ENCODE measurements at places on chromosomes 12 and 14.

GRCh38 chr12:132316497-132317232, 12.7 kb downstream of the GALNT9 start:
- no peaks in the 10 kb centered on the region for H3K36me3 ChIP-seq
- no peak overlapping the region for H3K4me3 ChIP-seq
- no peaks in the 10 kb centered on the region for H3K4me1 ChIP-seq
- no peak for DNase-seq
- no peak overlapping the region for H3K27ac ChIP-seq

- H3K4me1 ChIP-seq, result no peaks in the 10 kb centered on the region
- H3K36me3 ChIP-seq, result no peaks in the 10 kb centered on the region
- DNase-seq, result no peak
Measured at GRCh38 chr12:61490526-61491498, 769.4 kb upstream of the USP15 start.

- no peak for DNase-seq
- no peaks in the 10 kb centered on the region for H3K27me3 ChIP-seq
- H3K4me3 ChIP-seq, result no peak overlapping the region
- H3K4me1 ChIP-seq, result no peaks in the 10 kb centered on the region
Measured at GRCh38 chr12:4169959-4170358, 103.6 kb upstream of the CCND2 start.

- peak overlapping the region; percentile 74 for H3K27ac ChIP-seq
- peak; percentile 74 for DNase-seq
- no peak overlapping the region for H3K4me3 ChIP-seq
- no peaks in the 10 kb centered on the region for H3K36me3 ChIP-seq
- H3K27me3 ChIP-seq, result no peaks in the 10 kb centered on the region
- peaks cover 61% of the 10 kb centered on the region for H3K4me1 ChIP-seq
Measured at GRCh38 chr14:30223966-30224365, 296.3 kb upstream of the PRKD1 start.

- peak within 1 kb of the TSS; percentile 88 for H3K27ac ChIP-seq
- no peaks in the 10 kb centered on the region for H3K36me3 ChIP-seq
- H3K27me3 ChIP-seq, result no peaks in the 10 kb centered on the region
- peak; percentile 98 for DNase-seq
- peaks cover 29% of the 10 kb centered on the region for H3K4me1 ChIP-seq
Measured at GRCh38 chr14:100375963-100376735, 53.0 kb downstream of the SLC25A47 start.

- no peaks in the 10 kb centered on the region for H3K36me3 ChIP-seq
- H3K27ac ChIP-seq, result peak overlapping the region; percentile 41
- H3K27me3 ChIP-seq, result no peaks in the 10 kb centered on the region
Measured at GRCh38 chr12:26830783-26831551, 2.0 kb downstream of the ITPR2 start.

- no peaks in the 10 kb centered on the region for H3K36me3 ChIP-seq
- no peaks in the 10 kb centered on the region for H3K27me3 ChIP-seq
- no peaks in the 10 kb centered on the region for H3K4me1 ChIP-seq
Measured at GRCh38 chr12:3292677-3293412, 198.2 kb upstream of the PRMT8 start.

- H3K36me3 ChIP-seq, result no peaks in the 10 kb centered on the region
- no peak for DNase-seq
- peaks cover 2% of the 10 kb centered on the region for H3K27me3 ChIP-seq
- no peaks in the 10 kb centered on the region for H3K4me1 ChIP-seq
- no peak overlapping the region for H3K27ac ChIP-seq
Measured at GRCh38 chr14:103949131-103949790, 6.9 kb upstream of the RD3L start.

GRCh38 chr12:23204933-23205778, 580.2 kb downstream of the ETNK1 start:
- no peaks in the 10 kb centered on the region for H3K4me1 ChIP-seq
- no peaks in the 10 kb centered on the region for H3K36me3 ChIP-seq
- peak; percentile 65 for DNase-seq

GRCh38 chr12:106416273-106416672, 58.7 kb downstream of the POLR3B start:
- no peaks in the 10 kb centered on the region for H3K27me3 ChIP-seq
- no peaks in the 10 kb centered on the region for H3K36me3 ChIP-seq
- H3K27ac ChIP-seq, result no peak overlapping the region
- peaks cover 16% of the 10 kb centered on the region for H3K4me1 ChIP-seq
- H3K4me3 ChIP-seq, result no peak overlapping the region

DNA sequence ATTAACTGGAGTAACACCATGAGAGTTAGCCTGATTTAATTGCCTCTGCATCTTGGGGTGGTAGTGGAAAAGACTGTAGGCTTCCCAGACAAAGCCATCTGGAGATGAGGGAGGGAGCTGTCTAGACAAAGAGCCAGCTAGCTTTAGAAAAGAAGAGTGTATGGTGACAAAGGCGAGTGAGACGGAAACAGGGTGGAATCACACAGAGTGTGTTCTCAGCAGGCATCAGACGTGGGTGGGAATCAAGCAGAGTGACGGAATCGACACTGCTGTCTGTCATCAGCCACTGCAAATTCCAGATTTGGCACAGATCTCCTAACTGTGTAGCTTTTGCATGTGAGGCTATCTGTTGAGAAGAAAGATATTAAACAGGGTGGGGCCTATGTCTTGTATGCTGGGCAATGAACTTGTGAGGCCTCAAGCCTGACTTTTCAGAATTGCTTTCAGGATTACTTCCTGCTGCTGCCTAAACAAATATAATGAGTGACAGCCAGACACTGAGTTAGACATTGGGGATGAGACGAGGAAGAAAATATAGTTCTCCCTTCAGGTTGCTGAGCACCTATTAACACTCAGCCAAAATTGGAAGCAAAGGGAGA, 236.5 kb upstream of the GRIP1 start:
- no peak overlapping the region for H3K27ac ChIP-seq
- DNase-seq, result no peak
- H3K36me3 ChIP-seq, result no peaks in the 10 kb centered on the region
- H3K4me3 ChIP-seq, result no peak overlapping the region
- H3K27me3 ChIP-seq, result no peaks in the 10 kb centered on the region
- no peaks in the 10 kb centered on the region for H3K4me1 ChIP-seq

- H3K4me1 ChIP-seq, result no peaks in the 10 kb centered on the region
- H3K27ac ChIP-seq, result no peak overlapping the region
- H3K36me3 ChIP-seq, result no peaks in the 10 kb centered on the region
- DNase-seq, result no peak
- H3K4me3 ChIP-seq, result no peak overlapping the region
Measured at GRCh38 chr14:76306131-76306530, 69.8 kb upstream of the ESRRB start.

DNA sequence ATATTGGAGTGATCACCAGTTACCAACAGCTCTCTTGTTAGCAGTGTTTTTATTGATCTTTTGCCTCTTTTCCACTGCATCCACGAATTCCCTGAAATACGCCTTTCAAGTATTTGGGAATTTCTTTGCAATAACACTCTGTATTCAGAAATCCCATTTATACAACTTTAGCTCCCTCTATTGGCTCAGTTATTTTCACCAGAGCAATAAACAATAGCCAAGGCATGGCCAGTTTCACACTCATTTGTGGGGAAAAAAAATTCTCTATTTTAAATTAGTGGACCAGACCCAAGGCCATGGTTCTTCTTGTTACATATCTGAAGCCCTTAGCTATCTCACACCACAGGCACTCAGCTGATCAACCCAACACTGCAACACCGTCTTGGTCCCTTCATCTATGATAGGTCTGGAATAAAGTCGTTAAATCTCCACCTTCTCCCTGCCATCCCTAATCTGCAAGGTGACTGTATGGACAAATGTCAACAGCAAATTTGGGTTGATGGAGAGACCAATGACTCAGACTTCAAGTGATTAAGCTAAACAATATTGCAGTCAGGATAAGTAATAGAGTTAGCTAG, 92.4 kb upstream of the TMEM260 start:
- DNase-seq, result peak; percentile 47
- H3K27me3 ChIP-seq, result peaks cover 2% of the 10 kb centered on the region
- H3K36me3 ChIP-seq, result no peaks in the 10 kb centered on the region
- no peak overlapping the region for H3K27ac ChIP-seq
- no peaks in the 10 kb centered on the region for H3K4me1 ChIP-seq

GRCh38 chr12:115726691-115727090, 550.8 kb downstream of the MED13L start:
- H3K4me3 ChIP-seq, result no peak overlapping the region
- H3K36me3 ChIP-seq, result no peaks in the 10 kb centered on the region
- no peaks in the 10 kb centered on the region for H3K4me1 ChIP-seq
- no peak overlapping the region for H3K27ac ChIP-seq
- H3K27me3 ChIP-seq, result no peaks in the 10 kb centered on the region

DNA sequence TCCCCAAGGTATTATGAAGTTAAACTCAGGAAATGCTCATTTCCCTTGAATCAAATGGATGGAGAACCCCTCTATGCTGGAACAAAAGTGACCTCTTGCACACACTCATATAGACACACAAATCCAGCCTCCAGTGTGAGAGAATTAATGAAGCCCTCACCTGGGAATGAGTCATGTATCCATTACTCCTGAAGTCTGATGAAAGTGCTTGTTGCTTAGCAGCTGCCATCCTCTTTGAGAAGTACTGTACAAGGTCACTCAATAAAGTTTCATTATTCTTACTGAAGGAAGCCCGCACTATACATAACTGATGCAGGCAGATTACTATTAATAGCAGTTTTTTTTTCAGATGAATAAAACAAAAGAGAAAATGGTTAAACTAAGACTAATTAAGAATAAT, 102.3 kb downstream of the RERG start:
- H3K4me3 ChIP-seq, result no peak overlapping the region
- no peaks in the 10 kb centered on the region for H3K36me3 ChIP-seq
- no peak overlapping the region for H3K27ac ChIP-seq

DNA sequence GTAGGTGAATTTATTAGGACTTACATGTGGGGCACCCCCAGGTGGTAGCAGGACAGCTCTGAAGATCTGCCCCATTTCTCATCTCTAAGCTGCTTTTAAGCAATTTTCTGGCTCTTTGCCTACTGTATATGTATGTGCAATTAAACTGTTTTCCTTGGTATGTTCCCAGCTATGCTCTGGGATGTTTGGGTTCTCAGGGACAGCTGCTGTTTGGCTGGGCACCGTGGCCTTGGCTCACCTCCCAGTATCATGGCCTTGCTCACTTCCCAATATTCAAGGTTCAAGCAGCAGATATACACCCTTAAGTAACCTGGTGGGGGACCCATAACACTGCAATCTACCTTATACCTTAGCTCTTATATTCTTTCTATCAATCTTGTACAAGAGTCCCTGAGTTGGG, 53.7 kb upstream of the KITLG start:
- peak; percentile 49 for DNase-seq
- H3K4me3 ChIP-seq, result no peak overlapping the region
- H3K36me3 ChIP-seq, result no peaks in the 10 kb centered on the region
- H3K27me3 ChIP-seq, result no peaks in the 10 kb centered on the region

- no peak overlapping the region for H3K4me3 ChIP-seq
- H3K4me1 ChIP-seq, result no peaks in the 10 kb centered on the region
- no peaks in the 10 kb centered on the region for H3K36me3 ChIP-seq
- no peak overlapping the region for H3K27ac ChIP-seq
- peak; percentile 21 for DNase-seq
- no peaks in the 10 kb centered on the region for H3K27me3 ChIP-seq
Measured at GRCh38 chr12:41220931-41221330, 32.8 kb downstream of the PDZRN4 start.

GRCh38 chr12:52251367-52252051, 18.5 kb downstream of the KRT7 start:
- H3K4me1 ChIP-seq, result peaks cover 6% of the 10 kb centered on the region
- no peak for DNase-seq
- no peak overlapping the region for H3K4me3 ChIP-seq
- no peak overlapping the region for H3K27ac ChIP-seq

GRCh38 chr14:67228325-67228984, 12.8 kb upstream of the PALS1 start:
- no peak overlapping the region for H3K4me3 ChIP-seq
- H3K36me3 ChIP-seq, result no peaks in the 10 kb centered on the region
- no peaks in the 10 kb centered on the region for H3K4me1 ChIP-seq
- no peaks in the 10 kb centered on the region for H3K27me3 ChIP-seq

DNA sequence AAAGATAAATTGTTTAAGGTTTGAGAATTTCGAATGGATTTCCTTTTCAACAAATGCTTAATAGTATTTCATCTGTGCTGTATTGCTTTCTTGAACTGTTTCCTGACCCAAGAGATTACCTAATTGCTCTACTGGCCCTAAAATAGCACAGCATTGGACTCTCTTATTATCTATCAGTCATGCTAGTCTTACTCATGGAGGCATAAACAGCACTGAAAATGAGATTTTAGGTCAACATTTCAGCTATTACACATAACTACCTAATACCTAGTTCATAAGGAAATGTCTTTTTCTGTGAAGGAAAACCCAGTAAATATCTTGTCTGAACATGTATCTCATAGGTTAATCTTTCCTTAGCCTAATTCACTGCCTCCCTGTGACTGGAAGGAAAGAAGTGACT, 4.3 kb upstream of the ABCD2 start:
- H3K4me1 ChIP-seq, result peaks cover 3% of the 10 kb centered on the region
- peaks cover 4% of the 10 kb centered on the region for H3K27me3 ChIP-seq
- H3K27ac ChIP-seq, result no peak overlapping the region
- H3K4me3 ChIP-seq, result no peak overlapping the region

- H3K27me3 ChIP-seq, result no peaks in the 10 kb centered on the region
- H3K27ac ChIP-seq, result peak overlapping the region; percentile 38
- H3K4me1 ChIP-seq, result peaks cover 21% of the 10 kb centered on the region
- H3K4me3 ChIP-seq, result peak overlapping the region; percentile 62
- peak; percentile 71 for DNase-seq
Measured at GRCh38 chr14:105398726-105399465, 558 bp downstream of the TEX22 start.

GRCh38 chr14:21109377-21110138, 8.7 kb downstream of the TMEM253 start:
- no peak overlapping the region for H3K27ac ChIP-seq
- no peaks in the 10 kb centered on the region for H3K36me3 ChIP-seq
- no peak for DNase-seq
- H3K4me3 ChIP-seq, result no peak overlapping the region
- H3K27me3 ChIP-seq, result peaks cover 2% of the 10 kb centered on the region
- peaks cover 8% of the 10 kb centered on the region for H3K4me1 ChIP-seq

- H3K36me3 ChIP-seq, result no peaks in the 10 kb centered on the region
- peaks cover 34% of the 10 kb centered on the region for H3K27me3 ChIP-seq
- peaks cover 5% of the 10 kb centered on the region for H3K4me1 ChIP-seq
Measured at GRCh38 chr14:81437244-81437643, 37.1 kb upstream of the STON2 start.

DNA sequence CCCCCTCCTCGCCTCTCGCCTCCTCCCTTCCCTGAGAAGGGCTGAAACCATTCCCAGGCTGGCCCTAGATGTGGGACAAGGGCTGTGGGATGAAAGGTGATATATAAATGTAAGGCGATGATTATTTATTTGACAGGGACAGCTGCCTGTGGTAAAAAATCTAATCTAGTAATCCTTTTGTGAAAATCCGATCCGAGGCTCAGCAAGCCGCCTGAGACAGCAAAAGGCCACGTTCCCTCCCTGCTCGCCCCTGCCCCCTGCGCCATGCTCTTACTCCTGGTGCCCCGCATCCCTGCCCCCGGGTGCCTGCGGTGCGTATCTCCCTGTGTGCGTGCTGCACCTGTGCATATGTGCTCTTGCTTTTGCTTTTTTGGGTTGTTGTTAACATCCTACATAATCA, 65.2 kb downstream of the TSPAN9 start:
- no peak for DNase-seq
- H3K4me3 ChIP-seq, result no peak overlapping the region
- no peaks in the 10 kb centered on the region for H3K4me1 ChIP-seq

DNA sequence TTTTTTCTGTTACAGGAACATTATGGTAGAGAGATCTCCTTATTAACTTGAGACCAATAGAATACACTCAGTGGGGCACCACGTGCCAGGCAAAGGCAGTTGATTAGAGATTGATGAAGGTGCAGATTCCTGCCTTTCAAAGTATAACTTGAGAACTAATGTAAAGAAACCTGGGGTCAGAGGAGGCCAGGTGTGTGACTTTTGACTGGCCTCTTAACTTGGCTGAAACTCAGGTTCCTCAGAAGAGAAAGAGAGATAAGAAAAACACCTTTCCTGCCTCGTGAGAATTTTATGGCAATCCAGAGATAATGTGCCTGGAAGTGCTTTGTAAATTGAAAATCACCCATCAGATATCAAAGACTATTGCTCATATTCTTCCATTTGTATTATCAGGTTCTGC, 110.7 kb upstream of the GZMB start:
- no peak overlapping the region for H3K27ac ChIP-seq
- H3K27me3 ChIP-seq, result no peaks in the 10 kb centered on the region
- no peaks in the 10 kb centered on the region for H3K36me3 ChIP-seq

Measured in endothelial cell of umbilical vein (primary cell).